ENCODE measurements at places on chromosomes 7 and 10. TPM values are rescaled to one million over a fixed set of nuclear protein-coding genes. Genes with fewer than 3 reads are reported as not detected.
A peak's percentile ranks its signal among the peaks of the same experiment; 100 is the strongest.

The EGR2 gene
- 3.2 TPM for total RNA-seq

DNA sequence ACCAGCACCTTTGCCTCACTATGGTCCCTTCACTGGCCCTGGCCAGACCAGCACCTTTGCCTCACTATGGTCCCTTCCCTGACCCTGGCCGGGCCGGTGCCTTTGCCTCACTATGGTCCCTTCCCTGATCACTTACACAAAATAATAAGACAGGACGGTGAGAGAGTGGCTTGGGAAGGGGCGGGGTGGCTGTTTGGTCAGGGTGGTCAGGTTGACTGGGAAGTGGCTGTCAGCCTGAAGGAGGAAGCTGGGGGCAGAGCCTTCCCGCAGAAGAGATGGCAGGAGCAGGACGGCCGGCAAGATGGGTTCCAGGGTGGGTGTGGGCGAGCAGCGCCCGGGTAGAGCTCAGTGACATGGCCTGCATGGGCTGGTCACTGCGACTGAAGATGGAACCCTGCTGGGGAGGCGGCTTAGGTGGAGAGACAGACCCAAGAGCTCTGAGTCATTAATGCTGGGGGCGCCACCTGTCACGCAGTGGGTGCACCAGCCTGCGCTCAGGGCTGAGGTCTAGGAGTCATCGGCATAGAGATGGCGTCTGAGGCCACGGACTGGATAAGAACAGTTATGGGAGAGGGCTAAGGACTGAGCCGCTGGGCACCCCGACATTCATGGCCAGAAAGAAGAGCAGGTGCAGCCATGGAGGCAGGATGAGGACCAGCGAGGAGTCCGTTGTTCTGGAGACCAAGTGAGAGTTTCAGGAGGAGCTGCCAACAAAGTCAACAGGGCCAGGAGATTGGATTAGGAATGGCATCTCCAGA, 91.8 kb downstream of the CHST15 start:
- no peak overlapping the region for H3K27ac ChIP-seq
- DNase-seq: peak; percentile 4
- no peaks in the 10 kb centered on the region for H3K36me3 ChIP-seq
- no peak overlapping the region for H3K4me3 ChIP-seq
- no peaks in the 10 kb centered on the region for H3K4me1 ChIP-seq

GRCh38 chr10:962342-962741, 25.9 kb upstream of the GTPBP4 start:
- no peak overlapping the region for H3K27ac ChIP-seq
- no peaks in the 10 kb centered on the region for H3K36me3 ChIP-seq
- no peaks in the 10 kb centered on the region for H3K27me3 ChIP-seq

GRCh38 chr10:71244431-71245419, 32.4 kb downstream of the UNC5B start:
- H3K4me3 ChIP-seq: no peak overlapping the region
- no peak overlapping the region for H3K27ac ChIP-seq
- H3K4me1 ChIP-seq: no peaks in the 10 kb centered on the region
- no peak for DNase-seq
- H3K36me3 ChIP-seq: no peaks in the 10 kb centered on the region

The SMKR1 gene
- 0.22 TPM for total RNA-seq

DNA sequence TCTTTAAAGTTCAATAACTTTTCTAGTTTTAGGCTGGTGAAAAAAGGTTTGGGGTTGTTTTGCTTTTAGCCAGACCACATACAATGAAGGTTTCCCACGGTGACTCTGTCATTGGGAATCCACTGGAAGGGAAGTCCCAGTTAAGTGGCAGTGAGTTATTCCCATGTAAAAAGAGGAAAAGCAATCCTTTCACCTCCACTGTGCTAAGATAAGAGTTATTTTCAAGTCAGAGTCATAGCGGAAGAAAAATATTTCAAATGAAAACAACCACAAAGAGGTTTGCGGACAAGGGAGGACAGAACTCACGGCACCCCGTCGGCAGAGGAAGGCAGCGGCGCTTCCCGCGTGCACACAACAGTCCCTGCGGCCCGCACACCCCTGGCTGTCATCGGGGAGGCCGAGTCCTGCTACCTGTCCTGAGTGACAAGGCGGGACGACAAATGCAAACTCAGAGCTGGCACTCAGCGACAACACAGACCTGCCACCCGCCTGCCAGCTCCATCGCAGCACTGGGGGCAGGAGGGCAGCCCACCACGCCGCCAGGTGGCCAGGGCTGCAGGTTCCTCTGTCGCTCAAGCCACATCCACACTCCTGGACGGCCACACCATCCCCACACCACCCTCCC, 9.3 kb upstream of the PAPOLB start:
- peaks cover 2% of the 10 kb centered on the region for H3K4me1 ChIP-seq
- H3K36me3 ChIP-seq: no peaks in the 10 kb centered on the region
- peaks cover 15% of the 10 kb centered on the region for H3K27me3 ChIP-seq
- DNase-seq: no peak

DNA sequence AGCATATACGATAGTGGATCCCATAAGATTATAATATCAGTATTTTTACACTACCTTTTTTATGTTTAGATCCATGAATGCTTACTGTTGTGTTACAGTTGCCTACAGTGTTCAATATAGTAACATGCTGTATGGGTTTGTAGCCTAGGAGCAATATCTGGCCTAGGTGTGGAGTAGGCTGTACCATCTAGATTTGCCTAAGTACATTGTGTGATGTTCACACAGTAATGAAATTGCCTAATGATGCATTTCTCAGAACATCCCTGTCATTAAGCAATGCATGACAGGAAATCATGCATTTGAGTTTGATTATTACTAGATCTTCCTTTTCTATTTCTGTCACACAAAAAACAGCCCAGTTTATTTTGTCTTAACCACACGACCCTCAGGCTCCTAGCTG, 14.5 kb downstream of the CBX3 start:
- H3K36me3 ChIP-seq: peaks cover 19% of the 10 kb centered on the region
- H3K27me3 ChIP-seq: no peaks in the 10 kb centered on the region
- no peaks in the 10 kb centered on the region for H3K4me1 ChIP-seq

GRCh38 chr10:50310560-50311174, 59.4 kb upstream of the ASAH2 start:
- no peak for DNase-seq
- no peak overlapping the region for H3K4me3 ChIP-seq
- peaks cover 48% of the 10 kb centered on the region for H3K36me3 ChIP-seq
- no peaks in the 10 kb centered on the region for H3K4me1 ChIP-seq
- no peak overlapping the region for H3K27ac ChIP-seq

GRCh38 chr10:30992681-30993080, 39.0 kb downstream of the ZNF438 start:
- H3K4me1 ChIP-seq: no peaks in the 10 kb centered on the region
- H3K27ac ChIP-seq: no peak overlapping the region
- DNase-seq: no peak
- no peaks in the 10 kb centered on the region for H3K27me3 ChIP-seq
- H3K36me3 ChIP-seq: no peaks in the 10 kb centered on the region

DNA sequence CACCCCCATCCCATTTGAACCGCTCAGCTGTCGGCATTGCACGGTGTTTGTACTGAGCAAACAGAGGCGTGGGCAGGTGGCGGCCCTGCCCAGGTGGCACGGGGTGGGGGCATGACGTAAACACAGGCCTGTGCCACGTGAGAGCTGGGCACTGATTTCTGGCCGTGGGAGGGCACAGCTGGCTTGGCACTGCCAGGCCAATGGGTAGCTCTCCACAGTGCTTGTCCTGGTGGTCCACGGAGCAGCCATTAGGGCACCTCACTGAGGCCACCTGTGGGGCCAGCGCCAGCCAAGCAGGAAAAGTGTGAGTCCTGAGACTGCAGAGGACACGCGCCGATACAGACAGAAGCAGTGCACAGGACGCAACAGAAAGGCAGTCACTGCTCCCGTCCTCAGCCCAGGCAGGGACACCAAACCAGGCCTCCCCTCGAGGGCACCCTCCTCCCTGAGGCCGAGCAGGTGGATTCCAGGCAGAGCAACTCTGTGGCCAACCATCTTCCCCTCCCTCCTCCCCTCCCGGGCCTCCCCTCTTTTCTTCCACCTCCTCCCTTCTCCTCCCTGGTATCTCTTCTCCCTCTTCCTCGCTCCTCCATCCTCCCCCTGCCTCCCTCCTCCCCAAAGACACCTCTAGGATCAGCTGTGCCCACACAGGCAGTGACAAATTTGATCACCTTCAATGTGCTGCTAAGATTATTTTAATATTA, 258.7 kb downstream of the ELFN1 start:
- H3K27me3 ChIP-seq: no peaks in the 10 kb centered on the region
- DNase-seq: no peak
- peaks cover 34% of the 10 kb centered on the region for H3K36me3 ChIP-seq
- H3K4me3 ChIP-seq: no peak overlapping the region
- H3K4me1 ChIP-seq: peaks cover 57% of the 10 kb centered on the region

DNA sequence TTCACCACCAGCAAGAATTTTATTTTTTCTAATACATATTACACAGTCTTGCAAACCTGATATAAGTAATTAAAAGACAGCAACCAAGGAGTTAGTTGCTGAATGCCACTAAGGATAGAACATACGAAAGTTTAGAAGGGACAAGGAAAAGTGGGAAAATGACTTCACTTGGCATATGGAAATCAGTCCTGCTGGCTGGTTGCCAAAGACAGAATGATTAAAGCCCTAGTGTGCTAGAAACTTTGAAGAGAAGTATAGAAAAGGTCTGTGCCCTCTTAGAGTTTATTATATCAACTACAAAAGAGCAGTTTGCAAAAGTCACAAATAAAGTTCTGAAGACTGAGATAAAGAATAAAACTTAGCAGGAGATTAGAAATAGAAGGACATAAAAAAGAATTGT, 5.8 kb upstream of the YAE1 start:
- no peak overlapping the region for H3K4me3 ChIP-seq
- no peak overlapping the region for H3K27ac ChIP-seq
- H3K4me1 ChIP-seq: no peaks in the 10 kb centered on the region
- DNase-seq: no peak

GRCh38 chr10:29409241-29410054, 120.6 kb downstream of the LYZL1 start:
- peaks cover 19% of the 10 kb centered on the region for H3K4me1 ChIP-seq
- H3K27ac ChIP-seq: peak overlapping the region; percentile 62
- peak; percentile 60 for DNase-seq
- H3K27me3 ChIP-seq: no peaks in the 10 kb centered on the region
- peak overlapping the region; percentile 90 for H3K4me3 ChIP-seq
- H3K36me3 ChIP-seq: no peaks in the 10 kb centered on the region

DNA sequence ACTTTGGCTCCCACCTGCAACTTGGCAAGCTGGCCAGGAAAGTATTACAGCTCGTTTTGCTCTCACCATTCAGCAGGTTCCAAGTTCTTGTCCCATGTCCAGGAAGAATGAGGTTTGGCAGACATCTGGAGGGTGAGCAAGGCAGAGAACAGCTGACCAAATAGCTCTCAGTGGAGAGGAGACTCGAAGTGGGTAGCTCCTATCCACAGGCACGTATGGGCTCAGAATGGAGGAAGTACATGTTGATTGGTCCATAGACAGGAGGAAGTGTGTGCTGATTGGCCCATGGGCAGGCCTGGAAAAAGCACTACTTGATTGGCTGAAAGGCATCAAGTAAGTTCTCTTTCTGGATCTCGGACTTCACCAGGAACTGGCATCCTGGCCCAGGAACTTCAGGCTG, 3.0 kb upstream of the NCAPG2 start:
- H3K36me3 ChIP-seq: no peaks in the 10 kb centered on the region
- no peak overlapping the region for H3K27ac ChIP-seq
- no peak for DNase-seq
- H3K27me3 ChIP-seq: no peaks in the 10 kb centered on the region
- H3K4me3 ChIP-seq: no peak overlapping the region

The HMX3 gene
- total RNA-seq: 0.34 TPM

DNA sequence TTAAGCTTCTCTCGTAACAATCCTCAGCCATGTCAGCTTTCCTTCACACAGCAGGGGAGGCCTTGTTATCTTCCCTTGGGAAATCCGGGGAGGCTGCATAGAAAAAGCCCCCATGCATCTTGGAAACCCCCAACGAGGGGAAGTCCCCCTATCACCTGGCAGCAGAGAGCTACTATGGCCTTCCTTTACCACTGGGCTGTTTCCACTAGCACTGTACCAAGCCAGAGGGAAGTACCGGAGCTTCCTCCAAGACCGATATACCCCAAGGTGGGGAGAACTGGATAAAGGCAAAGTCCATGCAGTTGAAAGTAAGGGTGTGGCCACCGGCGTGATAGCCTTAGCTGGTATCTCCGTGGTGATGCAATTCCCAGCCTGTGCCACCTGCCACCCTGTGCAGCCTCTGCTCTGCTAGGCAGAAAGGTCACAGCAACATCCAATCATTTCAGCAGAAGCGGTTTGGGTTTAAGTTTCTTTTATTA, 4.4 kb upstream of the CLIP2 start:
- no peaks in the 10 kb centered on the region for H3K36me3 ChIP-seq
- no peak for DNase-seq
- H3K27ac ChIP-seq: no peak overlapping the region

The PBLD gene
- total RNA-seq: 1.6 TPM

GRCh38 chr10:124946945-124947344, 5.0 kb downstream of the ZRANB1 start:
- DNase-seq: no peak
- H3K27me3 ChIP-seq: no peaks in the 10 kb centered on the region
- peaks cover 12% of the 10 kb centered on the region for H3K4me1 ChIP-seq
- no peak overlapping the region for H3K4me3 ChIP-seq

DNA sequence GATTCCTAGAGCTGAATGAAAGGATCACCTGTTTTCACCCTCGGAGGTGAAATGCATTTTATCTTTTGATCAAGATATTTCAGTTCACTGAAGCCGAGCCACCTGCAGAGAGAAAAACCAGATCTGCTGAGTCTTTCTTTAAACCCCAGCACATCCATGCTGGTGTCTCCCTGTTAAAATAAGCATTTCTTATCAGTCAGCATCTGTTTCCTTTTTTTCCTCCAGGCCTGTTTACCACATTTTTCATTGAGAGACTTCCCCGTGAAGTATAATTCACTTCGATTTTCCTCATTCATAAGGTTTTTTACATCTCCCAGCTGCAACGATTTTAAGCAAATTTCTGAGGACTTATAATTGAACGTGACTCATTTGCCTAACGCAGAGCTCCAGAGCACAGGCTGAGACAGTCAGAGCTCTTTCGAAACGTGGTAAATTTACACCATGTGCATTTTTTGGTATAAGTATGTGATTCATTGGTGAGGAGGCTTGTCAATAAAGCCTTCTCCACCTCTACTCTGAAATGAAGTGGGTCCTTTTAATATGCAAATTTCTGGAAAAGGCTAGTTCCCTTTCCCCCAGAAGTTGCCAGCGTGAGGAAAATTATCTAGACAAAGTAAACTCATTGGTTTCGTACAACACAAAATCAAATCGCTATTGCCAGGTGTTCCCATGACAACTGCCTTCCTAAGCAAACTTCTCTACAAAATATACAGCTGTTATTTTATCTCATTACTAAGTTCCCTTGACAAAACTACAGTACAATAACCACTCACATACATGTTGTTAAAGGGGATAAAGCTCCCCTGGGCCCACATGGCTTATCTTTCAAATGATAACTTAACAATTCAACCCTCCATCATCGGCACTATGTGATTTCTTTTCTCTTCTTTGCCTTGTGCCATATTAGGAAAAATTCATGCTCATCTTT, 374.8 kb upstream of the AKR1E2 start:
- no peaks in the 10 kb centered on the region for H3K36me3 ChIP-seq
- DNase-seq: no peak
- H3K27me3 ChIP-seq: no peaks in the 10 kb centered on the region
- peaks cover 3% of the 10 kb centered on the region for H3K4me1 ChIP-seq

GRCh38 chr7:30705008-30705407, 22.8 kb upstream of the CRHR2 start:
- no peaks in the 10 kb centered on the region for H3K36me3 ChIP-seq
- no peaks in the 10 kb centered on the region for H3K27me3 ChIP-seq
- no peaks in the 10 kb centered on the region for H3K4me1 ChIP-seq
- no peak overlapping the region for H3K4me3 ChIP-seq
- DNase-seq: no peak

The FKBP9 gene
- not detected for total RNA-seq

Data from CD4-positive, alpha-beta T cell (primary cell).